ENCODE measurements at places on chromosomes 12 and 14.

DNA sequence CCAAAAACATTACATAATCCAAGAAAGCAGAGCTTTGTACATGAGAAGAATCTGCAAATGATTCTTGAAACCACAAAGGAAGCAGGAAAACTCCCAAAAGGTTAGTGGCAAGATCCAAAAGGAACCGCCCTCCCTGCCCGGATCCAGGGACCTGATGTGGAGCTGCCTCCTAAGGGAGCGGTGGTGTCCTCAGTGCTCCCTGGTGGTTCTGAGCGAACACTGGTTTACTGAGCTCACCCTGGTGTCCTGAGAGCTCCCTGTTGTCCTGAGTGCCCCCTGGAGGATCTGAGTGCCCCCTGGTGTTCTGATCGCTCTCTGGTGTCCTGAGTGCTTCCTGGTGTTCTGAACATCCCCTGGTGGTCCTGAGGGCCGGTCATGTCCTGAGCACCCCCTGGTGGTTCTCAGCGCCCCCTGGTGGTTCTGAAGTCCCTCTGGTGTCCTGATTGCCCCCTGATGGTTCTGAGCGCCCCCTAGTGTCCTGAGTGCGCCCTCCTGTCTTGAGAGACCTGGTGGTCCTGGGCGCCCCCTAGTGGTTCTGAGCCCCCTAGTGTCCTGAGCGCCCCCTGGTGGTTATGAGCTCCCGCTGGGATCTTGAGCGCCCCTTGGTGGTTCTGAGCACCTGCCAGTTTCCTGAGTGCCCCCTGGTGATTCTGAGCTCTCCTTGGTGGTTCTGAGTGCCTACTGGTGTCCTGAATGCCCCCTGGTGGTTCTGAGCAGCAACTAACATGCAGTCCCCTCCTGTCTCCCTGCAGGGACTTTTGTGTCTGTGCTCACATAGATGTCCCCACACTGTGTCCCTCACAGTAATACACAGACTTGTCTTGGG is 891.1 kb downstream of the TMEM121 start:
- peak; percentile 90 for DNase-seq

DNA sequence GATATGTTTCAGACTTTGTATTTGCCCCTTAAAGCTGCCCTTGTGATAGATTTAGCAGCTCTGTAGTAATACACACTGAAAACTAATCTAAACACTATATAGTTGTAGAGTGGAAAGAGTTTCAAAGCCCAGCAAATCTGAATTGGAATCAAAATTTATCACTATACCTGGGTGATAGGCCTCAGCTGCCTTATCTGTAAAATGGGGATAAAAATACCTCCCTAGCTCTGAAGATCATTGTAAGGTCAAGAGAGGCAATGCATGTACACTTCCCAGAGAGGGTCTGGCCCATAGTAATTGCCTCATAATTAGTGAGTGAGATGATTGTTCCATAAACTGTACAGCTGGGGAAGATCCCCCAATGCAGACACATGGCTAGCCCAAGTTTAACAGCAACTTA is 103.6 kb downstream of the IGF1 start:
- no peak for DNase-seq

DNA sequence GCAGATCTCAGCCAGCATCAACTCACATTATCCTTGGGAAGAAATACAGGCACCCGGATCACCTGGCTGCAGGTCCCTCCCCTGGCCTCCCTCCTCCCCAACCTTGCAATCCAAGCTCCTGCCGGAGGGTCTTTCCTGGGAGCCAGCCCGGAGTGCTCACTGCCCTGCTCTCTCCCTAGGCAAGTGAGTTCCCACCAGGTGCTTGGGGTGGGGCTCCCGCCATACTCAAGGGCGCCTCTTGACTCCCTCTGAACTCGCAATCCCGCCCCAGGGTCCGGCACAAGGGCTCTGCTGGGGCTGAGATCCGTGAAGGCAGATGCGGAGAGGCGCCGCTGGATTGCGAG is 1.2 kb upstream of the CEP170B start:
- no peak for DNase-seq

DNA sequence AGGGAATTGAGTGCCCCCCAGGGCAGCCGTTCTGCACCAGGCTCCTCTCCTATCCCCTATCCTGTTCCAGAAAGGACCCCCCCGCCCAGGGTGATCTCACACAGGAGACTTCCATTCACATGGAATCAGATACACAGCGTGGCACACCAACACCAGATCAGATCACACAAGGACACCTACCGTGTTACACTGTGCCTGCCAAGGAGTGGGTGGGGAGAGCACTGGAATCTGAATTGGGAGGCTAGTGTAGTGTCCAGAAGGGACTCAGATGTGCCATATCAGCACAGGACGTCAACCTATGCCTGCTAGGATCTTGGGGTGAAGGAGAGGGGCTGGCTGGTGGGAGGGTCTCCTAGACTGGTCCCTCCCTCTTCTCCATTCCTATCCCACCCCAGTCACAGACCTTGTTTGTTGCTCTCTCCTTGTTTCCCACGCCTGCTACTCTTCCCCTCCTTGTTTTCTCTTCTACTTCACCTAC is 2.3 kb downstream of the PTMS start:
- DNase-seq: no peak

GRCh38 chr14:53231171-53231570 is 78.0 kb upstream of the DDHD1 start:
- DNase-seq: no peak

DNA sequence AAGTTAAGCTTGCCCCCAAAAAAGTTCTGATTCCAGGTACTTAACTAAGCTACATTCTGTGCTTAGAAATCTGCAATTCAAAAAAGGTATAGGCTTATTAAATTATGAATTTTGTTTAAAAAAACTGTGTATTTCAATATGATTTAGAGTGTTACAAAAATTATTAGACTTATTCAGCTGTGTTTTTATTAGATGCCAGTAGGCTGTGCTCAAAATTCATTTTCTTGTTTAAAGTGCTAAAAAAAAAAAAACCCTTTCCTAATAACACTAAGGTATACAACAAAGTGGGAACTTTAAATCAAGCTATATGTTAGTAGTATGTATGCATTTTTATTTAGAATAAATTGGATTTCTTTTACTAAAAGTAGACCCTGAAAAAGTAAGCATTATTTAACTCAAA is 25.0 kb downstream of the LRRC9 start:
- no peak for DNase-seq

GRCh38 chr12:43255522-43256111 is 296.4 kb downstream of the ADAMTS20 start:
- no peak for DNase-seq

DNA sequence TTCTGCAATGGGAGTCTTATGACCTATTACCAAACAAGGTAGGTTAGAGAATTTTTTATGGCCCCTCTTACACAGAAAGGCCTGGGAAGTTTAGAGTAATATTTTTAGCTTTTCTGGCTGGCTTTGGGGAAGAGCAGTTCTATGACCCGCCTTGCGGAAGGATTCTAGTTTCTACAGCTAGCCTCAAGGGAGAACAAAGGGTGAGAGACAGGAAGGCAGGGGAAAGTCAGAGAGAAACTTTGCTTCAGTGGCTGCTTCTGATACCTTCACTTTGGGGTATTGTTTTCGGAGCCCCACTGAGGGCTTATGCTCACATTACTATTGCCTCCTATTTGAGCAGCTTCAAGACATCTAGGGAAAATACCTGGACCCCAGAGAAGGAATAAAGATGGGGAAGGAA is 80.7 kb upstream of the NUDT4 start:
- no peak for DNase-seq

GRCh38 chr12:68515793-68516192 is 94.9 kb upstream of the RAP1B start:
- no peak for DNase-seq

GRCh38 chr14:34478261-34478660 is 16.2 kb upstream of the SPTSSA start:
- DNase-seq: no peak

- DNase-seq: peak; percentile 41
Observed at GRCh38 chr12:125773033-125773640, 707.9 kb downstream of the AACS start.

- no peak for DNase-seq
Observed at GRCh38 chr14:37122288-37122687, 50.1 kb downstream of the SLC25A21 start.

Data from erythroblast (primary cell).